T-cell (primary cell): ENCODE measurements at places on chromosomes 1 and 21.

GRCh38 chr1:36567601-36568341 lies 85.1 kb upstream of the CSF3R start:
- DNase-seq, result no peak

GRCh38 chr1:26164861-26165842 lies 3.6 kb downstream of the C1orf232 start:
- DNase-seq, result no peak

- DNase-seq, result no peak
Measured at GRCh38 chr1:116131866-116132605, 20.8 kb downstream of the MAB21L3 start.

DNA sequence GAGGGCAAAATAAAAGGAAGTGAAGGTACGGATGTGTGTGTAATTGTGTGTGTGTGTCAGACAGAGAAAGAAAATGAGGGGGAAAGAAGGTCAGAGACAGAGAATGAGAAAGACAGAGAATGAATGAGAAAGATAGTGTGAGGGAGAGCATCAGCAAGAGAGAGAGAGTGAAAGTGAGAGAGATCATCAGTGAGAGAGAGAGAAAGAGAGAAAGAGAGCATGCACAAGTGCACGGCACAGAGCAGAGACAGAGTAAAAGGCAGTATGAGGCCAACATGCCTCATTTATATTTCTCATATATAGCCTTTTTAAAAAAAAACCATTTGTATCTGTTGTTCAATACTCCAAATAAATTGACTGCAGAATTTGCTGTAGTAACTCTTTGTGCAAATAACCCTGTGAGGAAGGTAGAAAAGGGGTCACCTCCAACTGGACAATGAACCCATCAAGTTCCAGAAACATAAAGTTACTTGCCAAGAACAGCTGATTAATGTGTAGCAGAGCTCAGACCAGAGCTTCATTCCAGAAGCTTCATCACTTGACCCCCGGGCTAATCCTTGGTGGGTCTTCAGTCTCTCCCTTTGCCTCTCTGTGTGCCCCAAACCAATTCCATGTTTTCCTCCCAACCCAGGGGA lies 1.2 kb downstream of the HSD3B2 start:
- DNase-seq, result no peak

GRCh38 chr1:117959364-117959763 lies 29.8 kb downstream of the WDR3 start:
- no peak for DNase-seq

- DNase-seq, result no peak
Measured at GRCh38 chr1:241079047-241079446, 278.0 kb downstream of the RGS7 start.

DNA sequence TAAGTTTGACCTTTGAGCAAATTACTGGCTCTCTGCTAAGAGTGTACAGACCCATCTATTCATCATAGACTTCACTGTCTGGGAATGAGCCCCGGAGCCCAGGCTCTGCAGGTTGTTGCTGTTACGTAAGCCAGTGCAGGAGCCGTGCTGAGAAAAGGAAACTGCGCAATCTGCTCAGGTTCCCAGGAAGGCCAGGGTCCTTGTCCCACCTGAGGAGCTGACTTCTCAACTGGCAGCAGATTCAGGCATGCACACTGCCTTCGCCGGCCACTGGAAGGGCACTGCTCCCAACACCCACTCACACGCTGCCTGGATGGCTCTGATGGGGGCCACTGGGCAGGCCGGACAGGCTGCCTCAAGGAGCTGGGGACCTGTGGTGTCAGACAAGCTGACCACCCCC lies 19.5 kb downstream of the RCAN1 start:
- no peak for DNase-seq

DNA sequence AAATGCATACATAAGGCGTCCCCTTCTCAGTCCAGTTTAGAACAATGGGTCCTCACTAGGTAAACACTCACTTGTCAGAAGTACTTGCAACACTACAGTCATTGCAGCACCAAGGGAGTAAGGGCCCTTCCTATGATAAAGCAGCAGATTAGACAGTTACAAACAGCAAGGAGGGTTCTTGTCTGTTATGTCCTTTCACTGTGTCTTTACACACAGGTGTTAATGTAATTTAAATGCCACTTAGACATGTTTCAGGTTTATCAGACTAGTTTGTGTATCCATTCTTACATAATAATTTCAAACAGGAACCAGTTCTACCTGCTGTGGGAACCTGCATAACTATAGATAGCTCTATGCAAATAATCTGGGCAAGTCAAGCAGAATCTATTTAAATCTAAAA lies 105.6 kb upstream of the USH2A start:
- DNase-seq, result no peak

DNA sequence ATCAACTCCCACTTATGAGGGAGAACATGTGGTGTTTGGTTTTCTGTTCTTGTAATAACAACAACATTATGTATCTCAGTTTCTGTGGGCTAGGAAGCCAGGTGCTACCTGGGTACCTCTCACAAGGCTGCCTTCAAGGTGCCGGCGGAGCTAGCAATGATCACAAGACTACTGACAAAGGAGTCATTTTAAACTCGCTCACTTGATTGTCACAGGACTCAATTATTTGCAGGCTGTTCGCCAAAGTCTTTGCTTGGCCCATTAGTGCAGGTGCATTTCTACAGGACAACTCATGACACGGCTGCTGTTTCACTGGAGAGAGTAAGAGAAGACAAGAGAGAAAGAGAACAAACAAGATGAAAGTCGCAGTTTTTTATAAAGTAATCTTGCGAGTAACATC lies 1237.4 kb upstream of the TMPRSS15 start:
- no peak for DNase-seq

DNA sequence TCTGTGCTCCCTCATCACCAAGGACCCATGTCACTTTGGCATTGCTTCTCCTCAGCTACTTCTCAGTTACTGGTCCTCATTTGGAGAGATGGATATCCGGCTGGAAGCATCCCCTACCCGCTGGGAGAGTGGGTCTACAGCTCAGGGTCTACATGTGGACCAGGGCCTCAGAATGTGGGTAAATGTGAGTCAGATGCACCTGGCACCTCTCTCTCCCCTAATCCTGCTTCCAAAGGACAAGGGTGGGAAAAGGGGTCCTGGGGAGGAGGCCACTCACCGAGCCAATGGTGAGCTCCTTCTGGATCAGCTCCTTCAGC lies 908 bp downstream of the S100A6 start:
- no peak for DNase-seq

DNA sequence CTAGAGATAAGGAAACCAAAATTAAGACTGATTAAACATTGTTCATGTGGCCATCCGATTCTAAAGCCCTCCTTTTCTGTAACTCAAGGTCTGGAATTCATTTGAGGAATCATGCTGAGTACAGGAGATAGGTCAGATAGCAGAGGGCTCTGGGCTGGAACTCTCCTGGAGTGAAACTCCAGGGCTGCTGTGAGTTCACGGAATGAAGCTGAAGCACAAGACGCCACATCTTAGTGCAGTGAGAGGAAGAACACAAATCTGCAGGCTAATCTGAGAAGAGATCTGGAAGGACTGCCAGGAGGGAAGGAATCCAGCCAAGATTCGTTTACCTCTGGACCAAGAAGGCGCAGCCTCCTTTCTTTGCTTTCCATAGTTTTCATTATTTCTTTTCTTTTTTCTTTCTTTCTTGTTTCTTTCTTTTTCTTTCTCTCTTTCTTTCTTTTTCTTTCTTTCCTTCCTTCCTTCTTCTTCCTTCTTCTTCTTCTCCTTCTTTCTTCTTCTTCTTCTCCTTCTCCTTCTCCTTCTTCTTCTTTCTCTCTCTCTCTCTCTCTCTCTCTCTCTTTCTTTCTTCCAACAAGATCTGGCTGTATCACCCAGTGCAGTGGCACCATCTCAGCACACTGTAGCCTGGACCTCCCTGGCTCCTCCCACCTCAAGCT lies 74.8 kb upstream of the ATP1B1 start:
- DNase-seq, result no peak

- no peak for DNase-seq
Measured at GRCh38 chr1:150210706-150211105, 25.2 kb downstream of the ANP32E start.

- DNase-seq, result no peak
Measured at GRCh38 chr1:197422993-197423392, 154.9 kb downstream of the CRB1 start.

- no peak for DNase-seq
Measured at GRCh38 chr21:45303751-45304475, 16.2 kb upstream of the POFUT2 start.

- no peak for DNase-seq
Measured at GRCh38 chr21:45976701-45977311, 4.8 kb upstream of the COL6A1 start.

GRCh38 chr1:229229137-229229720 lies 41.7 kb upstream of the RAB4A start:
- DNase-seq, result no peak

- DNase-seq, result no peak
Measured at GRCh38 chr1:225425201-225425786, 2.5 kb downstream of the LBR start.

- DNase-seq, result peak; percentile 18
Measured at GRCh38 chr1:47262787-47263413, 30.9 kb upstream of the TAL1 start.

GRCh38 chr21:44532712-44533111 lies 7.3 kb downstream of the KRTAP10-1 start:
- DNase-seq, result no peak

- DNase-seq, result no peak
Measured at GRCh38 chr1:175892686-175893085, 149.3 kb upstream of the TNR start.

DNA sequence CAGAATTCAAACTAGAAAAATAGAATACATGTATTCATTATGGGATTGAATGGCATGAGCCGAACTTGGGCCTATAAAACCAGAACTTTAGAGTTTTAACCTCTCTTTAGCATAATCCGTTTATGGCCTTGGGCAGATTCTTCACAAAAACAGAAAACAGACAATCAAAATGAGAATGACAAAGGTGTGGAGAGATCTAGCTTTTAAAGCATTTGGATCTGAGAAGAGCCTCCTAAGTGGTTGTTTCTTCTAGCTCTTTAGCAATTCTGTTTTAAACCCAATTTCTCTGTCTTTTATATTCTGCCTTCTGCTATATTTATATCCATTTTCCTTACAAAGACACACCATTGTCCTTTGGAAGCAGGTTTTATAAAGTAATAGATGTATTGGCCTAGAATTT lies 160.2 kb downstream of the RPS6KC1 start:
- no peak for DNase-seq

DNA sequence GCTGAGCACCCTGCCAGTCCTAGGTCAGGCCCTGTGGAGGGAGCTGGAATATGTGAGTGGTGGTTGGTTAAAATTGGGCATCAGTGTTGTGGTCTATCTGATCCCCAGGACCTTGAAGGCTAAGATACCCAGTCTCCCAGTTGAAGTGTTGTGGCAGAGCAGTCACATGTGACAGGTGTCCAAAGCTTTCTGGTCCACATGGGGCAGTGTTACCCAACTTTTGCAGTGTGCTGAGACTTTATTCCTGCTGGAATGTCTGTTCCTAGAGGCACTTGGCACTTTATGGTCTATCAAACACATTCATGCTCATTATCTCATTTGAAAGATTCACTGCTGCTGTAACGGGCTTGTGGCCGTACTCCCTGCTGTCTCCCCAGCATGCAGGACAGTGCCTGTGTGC lies 21.0 kb upstream of the LORICRIN start:
- no peak for DNase-seq

DNA sequence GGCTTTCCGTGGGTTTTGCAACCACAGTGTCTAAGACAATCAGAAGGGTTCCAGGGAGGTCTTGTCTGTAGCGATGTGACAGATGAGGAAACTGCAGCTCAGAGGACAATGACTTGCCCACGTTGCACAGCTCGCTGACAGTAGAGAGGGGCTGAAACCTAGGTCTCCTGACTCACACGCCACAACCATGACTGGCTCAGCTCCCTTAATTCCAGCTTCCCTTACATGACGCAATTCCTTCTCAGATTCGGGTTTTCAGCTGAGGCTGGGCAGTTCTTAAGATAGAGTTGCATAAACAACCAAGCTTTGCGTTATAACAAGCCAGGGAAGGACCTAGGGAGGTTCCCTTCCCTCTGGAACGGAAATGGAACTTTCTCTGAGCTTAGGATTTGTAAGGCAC lies 36.3 kb downstream of the DHCR24 start:
- DNase-seq, result no peak

- no peak for DNase-seq
Measured at GRCh38 chr1:94418664-94419655, 771 bp downstream of the ABCD3 start.

DNA sequence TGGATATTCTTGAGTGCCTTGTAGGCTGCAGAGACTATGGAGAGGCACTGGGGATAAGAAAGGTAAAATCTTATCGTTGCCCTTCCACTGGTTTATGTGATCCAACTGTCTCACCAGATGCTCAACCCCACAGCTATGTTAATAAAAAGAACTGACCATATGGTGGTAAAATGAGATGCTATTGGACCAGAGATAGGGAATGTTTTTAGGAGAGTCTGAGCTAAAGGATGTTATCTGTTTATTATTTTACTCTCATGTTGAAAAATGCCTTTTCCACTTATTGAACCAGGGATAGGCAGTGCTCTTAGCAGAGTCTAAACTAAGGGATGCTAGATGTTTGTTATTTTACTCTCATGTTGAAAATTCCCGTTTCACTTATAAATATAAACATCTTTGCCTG lies 172.8 kb upstream of the GREM2 start:
- no peak for DNase-seq

DNA sequence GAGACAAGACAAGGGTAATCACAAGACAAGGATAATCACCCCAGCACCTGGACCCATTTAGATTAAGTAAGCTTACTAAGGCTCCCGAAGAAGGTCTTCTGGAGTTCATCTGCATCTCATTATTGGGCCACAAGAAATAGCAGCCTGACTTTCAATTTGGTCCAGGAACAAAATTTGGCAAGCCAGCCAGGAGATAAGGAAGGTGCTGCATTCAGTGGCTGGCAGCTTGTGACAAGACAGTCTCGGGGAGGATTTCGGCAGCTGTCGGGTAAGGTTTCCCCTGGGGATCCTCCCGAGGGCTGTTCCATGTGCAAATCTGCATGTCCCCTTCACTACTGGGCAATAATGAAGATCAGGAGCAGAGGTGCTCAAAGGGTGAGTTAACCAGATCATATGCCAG lies 195.2 kb downstream of the FCRL5 start:
- no peak for DNase-seq

DNA sequence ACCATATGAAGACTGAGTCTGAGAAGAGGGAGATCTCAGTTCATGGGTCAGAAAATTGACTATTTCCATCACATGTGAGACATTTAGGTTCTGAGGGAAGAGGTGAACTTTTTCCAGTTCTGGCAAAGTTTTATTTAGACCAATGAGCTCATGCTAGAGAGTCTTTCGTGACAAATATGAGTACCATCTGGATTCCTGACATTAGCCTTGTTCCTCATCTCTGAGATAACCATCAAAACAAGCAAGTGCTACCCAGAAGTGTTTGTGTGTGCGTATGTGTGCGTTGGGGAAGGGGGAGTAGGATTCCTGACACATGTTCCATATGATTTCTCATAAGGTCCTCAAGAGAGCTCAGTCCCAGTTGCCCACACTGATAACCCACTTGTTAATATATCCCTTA lies 120.6 kb downstream of the FASLG start:
- DNase-seq, result no peak

GRCh38 chr1:91601554-91602376 lies 101.1 kb downstream of the CDC7 start:
- no peak for DNase-seq

- DNase-seq, result no peak
Measured at GRCh38 chr1:201324306-201324705, 41.0 kb downstream of the PKP1 start.
